ENCODE measurements at places on chromosomes 6 and 20.

DNA sequence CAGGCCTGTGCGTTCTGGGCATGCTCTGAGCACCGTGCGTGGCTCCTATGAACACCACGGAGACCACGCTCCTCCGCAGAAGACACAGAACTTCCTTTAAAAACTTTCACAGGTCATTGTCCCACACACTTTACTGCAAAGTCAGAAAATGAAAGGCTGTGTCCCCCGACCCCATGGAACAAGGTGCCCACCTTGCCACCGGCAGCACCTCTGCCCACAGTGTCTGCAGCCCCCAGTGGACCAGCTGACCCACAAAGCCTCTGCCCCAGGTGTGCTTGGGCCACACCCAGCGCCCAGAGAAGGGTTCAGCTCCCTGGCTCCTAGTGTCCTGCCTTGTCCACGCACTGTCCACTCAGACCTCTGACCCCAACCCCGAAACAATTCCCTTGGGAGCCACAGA is 8.7 kb downstream of the TAF4 start:
- no peak for DNase-seq

GRCh38 chr6:28995093-28995650 is 9.9 kb downstream of the ZNF311 start:
- no peak for DNase-seq

DNA sequence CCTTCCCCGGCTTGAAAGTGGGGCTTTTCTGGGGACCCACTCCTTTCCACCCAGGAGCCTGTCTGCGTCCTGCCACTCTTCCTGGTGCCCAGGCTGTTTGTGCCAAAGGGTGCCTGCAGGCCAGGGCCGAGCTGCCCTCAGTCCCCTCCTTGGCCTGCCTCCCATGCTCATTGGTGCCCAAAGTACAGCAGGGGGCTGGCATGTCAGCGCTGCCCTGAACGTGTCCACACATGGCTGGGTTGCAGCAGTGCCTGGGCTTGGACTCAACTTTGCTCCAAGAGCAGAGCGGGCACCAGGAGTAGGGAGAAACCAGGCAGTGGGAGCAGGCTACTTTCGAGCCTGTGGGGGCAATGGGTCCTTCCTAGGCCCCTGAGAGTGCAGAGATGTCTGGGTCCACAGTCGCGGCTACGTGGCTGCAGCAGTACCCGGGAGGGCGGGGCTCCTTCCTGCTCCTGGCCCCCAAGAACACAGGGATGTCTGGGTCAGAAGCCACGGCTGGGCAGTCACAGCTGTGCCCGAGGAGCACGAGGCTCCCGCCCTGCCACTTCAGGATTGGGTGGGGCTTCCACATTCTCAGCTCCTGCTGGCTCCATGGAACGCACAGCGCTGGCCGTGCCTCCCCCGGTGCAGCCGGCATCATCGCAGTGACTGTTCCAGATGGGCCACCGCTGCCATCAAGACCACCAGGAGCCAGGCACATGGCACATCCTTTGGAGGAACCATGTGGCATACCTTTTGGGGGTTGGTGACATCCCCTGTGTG is 50.0 kb upstream of the CLDN20 start:
- DNase-seq, result no peak

DNA sequence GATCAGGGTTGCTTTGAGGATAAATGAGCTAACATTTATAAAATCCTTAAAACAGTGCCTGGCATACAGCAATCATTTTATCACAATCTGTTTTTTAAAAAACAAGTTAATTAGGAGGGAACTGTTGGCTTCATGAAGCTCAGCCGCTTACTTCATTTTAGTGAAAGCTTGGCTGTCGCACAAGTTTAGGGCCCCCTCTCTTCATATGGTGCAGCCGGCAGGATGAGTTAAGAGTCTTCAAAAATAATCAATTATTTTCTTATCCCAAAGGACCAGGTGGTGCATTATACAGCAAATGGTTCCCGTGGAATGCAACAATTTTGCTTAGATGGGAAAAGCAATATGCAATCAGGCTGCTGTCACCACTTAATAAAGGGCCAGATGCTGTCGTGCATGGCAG is 57.4 kb upstream of the PROKR2 start:
- no peak for DNase-seq

GRCh38 chr6:136160250-136160649 is 89.9 kb downstream of the MTFR2 start:
- no peak for DNase-seq

DNA sequence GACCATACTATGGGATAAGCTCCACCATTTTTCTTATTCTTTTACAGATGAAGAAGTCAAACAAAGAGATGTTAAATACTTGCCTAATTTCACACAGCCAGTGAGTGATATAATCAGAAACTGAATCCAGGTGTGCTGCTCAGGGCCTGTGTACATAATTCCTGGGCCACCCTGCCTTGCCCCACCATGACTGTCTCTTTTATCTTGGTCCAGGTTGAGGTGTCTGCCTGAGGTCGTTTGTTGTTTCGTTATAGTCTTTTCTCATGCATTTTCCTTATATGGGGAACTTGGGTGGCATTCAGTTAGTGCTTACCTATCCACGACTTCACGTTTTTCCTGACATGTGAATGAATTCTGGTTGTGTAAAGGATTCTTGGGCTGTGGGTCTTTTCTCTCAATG is 277.6 kb downstream of the COL12A1 start:
- no peak for DNase-seq

DNA sequence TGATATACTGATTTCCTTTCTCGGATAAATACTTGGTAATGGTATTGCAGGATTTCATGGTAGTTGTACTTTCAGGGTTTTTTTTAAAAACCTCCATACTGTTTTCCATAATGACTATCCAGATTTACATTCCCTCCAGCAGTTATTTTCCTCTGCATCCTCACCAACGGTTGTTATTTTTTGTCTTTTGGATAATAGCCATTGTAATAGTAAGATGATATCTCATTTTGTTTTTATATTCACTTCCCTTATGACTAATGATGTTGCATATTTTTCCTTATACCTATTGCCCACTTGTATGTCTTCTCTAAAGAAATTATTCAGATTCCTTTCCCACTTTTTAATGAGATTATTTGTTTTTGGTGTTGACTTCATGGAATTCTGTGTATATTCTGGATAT is 231.0 kb downstream of the MEI4 start:
- no peak for DNase-seq

DNA sequence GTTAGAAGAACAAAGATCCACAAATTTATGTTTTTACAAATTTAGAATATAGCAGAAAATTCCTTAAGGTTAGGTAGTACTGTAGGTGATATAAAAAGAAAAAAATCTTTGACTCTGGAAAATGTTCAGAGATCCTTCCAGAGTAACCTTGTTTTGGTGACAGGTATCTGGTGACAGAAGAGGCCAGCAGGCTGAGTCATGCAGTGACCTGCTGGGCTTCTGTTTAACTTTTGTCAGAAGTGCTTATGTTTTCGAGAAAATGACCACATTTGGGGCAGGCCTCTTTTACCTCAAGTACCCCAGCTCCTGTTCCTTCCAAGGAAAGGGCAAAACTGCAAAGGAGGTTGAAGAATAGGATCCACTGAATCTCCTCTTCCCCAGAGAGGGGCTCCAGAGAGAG is 10.5 kb upstream of the CLDN20 start:
- DNase-seq, result no peak

GRCh38 chr20:38157635-38158495 is 7.2 kb downstream of the TGM2 start:
- DNase-seq, result no peak

GRCh38 chr20:18778690-18779392 is 34.7 kb upstream of the SCP2D1 start:
- no peak for DNase-seq

DNA sequence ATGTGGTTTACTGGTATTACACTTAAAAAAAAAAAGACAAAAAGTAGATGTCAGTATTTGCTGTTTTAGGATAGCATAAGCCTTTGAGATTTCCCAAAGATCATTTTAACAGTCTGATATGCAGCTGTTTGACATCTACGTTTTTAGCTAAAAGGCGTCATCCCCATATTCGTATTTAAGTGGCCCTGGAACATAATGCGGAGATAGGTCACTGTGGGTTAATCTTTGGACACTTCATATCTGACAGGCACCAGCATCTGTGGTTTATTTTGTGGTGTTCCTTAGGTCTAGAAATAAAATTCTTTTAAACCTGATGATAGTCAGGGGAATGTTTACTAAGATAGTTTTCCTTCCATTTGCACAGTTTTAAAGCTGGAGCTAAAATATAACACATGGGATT is 313.7 kb downstream of the SOX4 start:
- DNase-seq, result no peak

DNA sequence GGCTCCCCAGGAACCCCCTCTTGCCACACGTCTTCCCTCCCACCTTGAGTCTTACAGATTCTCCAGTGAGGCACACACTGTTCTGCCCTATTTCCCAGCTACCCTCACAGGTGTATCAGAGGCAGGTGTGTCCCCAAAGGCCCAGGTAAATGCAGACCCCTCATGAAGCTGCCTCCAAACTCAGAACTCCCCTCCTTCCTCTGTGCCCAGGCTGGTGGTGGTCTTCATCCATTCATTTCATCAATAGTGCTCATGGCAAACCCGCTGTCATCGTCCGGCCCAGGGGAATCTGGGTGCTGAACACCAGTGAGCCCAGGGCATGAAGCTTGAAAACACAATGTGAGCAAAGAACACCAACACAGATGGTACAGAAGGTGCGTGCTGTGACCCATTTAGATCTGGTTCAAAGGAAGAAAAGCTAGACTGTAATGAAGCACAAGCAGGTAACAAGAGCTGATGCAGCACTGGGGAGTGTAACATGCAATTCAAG is 213.1 kb downstream of the SYNDIG1 start:
- no peak for DNase-seq

DNA sequence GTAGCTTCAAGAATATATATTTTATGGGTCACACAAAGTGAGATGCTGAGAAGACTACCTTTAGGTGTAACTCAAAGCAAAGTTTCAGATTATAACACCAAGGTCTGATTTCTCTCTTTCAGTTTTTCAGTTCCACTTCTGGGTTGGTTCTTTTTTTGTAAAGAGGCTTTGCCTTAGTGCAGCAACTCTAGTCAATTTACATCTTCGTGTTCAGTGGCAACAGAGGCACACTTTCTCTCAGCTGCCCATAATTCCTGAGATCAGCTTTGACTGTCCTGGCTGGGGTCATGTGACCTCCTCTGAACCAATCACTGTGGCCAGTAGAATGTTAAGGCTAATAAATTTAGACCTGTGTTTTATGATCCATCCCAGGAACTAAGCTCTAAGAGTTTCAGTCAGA is 120.2 kb downstream of the TINAG start:
- DNase-seq, result no peak

GRCh38 chr6:111087106-111087835 is at the start of gene SLC16A10:
Gene SLC16A10 (plus strand): TSS chr6:111087503. CDS start chr6:111087753, 250 bp downstream.
- no peak for DNase-seq

GRCh38 chr20:20435453-20435852 is 67.5 kb downstream of the INSM1 start:
- peak; percentile 73 for DNase-seq

DNA sequence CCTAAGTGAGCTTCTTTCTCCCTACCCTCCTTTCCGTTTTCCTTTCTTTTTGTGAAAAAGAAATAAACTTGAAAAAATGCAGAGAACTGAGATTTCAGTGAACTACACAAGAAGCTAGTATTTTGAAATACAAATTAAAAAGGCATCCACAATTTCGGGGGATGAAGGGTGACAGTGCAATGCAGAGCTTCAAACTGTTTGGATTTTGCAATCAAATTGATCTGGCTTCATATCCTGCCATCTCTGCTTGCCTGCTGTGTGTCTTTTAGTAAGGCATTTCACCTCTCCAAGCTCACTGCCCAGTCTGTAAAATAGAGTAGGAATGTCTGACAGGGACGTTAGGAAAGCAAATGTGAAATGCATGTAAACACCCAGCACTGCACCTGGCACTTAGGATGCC is 258.0 kb downstream of the HACE1 start:
- no peak for DNase-seq

GRCh38 chr6:17305219-17306001 is 24.2 kb downstream of the RBM24 start:
- no peak for DNase-seq

DNA sequence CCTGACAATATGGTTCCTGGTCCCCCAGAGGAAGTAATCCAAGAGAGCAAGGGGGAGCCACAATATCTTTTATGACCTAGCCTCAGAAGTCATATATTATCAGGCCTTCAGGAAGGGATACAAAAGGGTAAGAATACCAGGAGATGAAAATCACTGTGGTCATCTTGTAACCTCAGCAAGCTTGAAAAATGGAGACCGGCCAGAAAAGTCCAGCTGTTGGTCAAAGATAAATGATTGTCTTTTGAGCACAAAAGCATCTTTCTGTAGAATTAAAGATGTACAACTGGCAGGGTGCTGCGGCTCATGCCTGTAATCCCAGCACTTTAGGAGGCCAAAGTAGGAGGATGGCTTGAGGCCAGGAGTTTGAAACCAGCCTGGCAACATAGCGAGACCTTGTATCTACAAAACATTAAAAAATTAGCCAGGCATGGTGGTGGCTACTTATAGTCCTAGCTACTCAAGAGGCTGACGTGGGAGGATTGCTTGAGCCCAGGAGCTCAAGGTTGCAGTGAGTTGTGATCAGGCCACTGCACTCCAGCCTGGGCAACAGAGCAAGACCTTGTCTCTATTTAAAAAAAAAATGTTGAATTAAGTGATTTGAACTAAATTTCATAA is 118.0 kb upstream of the MARCKS start:
- DNase-seq, result no peak

GRCh38 chr6:155561257-155561965 is 105.8 kb upstream of the NOX3 start:
- DNase-seq, result no peak

DNA sequence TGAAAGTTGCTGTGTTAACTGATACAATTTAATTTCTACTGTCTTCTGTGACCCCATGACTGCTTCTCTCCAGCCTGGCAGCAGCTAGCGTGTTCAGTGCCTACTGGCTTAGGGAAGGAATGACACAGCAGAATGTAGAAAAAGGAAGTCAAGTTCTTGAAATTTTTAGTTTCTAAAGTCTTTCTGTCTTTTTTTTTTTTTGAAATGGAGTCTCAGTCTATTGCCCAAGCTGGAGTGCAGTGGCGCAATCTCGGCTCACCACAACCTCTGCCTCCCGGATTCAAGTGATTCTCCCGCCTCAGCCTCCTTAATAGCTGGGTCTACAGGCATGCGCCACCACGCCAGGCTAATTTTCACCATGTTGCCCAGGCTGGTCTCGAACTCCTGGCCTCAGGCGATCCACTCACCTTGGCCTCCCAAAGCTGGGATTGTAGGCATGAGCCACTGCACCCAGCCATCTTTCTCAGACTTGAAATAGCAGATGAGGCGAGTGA is 39.3 kb downstream of the PCNA start:
- peak; percentile 85 for DNase-seq

DNA sequence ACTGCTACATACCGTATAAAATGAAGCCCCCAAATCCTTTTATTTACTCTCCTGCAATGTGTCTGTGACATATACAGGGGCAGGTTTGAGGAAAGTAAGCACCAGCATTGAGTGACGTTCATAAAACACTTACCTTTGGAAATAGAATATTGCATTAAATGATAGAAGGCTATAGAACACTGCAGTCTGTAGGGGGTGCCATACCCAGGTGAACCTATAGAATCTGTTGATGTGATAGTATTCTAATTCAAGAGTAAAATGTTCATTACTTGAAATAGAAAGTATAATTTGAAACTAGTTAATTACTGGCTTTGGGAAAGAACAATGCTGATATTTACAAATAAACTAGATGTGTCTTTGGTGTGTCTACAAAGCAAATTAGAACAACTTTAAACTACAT is 47.0 kb upstream of the PRL start:
- no peak for DNase-seq
